Amniotic stem cell (primary cell): ENCODE measurements at places on chromosomes 2 and 18.

GRCh38 chr2:146762786-146763185, 1082.0 kb upstream of the ACVR2A start:
- DNase-seq: no peak

DNA sequence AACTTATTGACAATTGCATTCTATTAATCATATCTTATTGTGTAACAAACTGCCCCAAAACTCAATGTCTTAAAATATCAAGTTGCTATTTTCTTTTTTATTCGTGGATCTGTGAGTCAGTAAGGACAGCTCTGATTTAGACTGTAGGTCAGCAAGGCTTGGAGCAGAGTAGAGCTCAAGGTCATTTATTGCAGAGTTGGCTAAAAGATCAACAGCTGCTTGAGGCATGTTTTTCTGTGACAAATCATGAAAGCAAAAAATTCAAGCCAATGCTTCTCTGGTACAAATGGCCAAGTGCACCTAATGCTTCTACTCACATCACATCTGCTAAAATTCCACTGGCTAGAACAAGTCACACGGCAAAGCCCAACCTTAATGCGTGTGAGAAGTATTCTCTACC, 497.7 kb upstream of the LRATD1 start:
- no peak for DNase-seq

GRCh38 chr2:112482309-112483041, 519 bp downstream of the TTL start:
- DNase-seq: no peak

GRCh38 chr2:180075870-180076269, 68.8 kb upstream of the CWC22 start:
- DNase-seq: no peak

DNA sequence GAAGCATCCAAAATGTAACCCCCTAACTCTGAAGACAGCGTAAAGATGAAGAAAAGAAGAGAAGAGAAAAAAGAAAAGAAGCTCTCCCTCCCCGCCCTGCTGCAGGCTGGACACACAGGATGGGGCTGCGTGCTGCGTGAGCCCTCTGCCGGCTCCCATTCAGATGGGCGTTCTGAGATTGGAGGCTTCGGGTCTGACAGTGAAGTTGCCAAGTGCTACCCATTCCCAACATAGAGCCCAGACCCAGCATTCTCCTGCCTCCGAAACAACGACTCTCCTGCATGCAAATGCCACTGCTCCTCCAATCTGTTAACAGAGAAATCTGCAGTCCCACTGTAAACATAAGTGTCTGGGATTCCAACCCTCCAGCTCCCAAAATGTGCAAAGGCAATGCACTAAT, 234.9 kb downstream of the BCL11A start:
- DNase-seq: no peak

DNA sequence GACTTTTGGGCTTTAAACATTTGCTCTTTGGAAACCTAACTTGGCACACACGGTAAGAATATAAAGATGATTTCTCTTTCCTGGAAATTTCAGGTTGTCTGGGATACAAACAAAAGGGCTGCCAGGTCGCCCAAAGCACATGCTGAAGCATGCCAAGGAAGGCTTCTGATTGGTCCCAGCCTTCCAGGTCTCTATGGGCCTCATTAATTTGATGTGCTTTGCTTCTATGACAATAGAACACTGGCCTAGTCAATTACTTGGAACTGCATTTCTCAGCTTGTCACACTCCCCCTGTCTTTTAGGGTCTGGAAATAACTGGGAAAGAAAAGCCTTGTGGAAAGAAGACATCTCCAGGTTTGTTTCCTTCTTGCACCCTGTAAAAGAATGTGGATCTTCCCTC, 228.9 kb downstream of the ADCYAP1 start:
- DNase-seq: no peak

DNA sequence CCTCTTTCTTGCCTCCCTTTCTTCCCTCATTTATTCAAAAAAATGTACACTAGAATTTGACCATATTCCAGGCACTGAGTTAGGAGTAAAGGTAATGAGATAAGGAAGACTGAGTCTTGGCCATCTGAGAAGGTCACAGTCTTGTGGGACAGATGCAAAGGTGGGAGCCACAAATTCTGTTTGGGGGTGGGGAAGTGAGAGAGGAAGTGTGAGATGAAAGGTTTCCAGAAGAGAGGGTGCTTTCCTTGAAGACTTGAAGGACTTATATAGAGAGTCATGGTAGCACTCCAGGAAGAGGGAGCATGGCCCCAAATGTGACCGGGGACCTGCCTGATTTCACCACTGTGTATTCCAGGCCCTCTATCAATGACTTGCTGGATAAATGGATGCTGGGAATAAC, 320.6 kb downstream of the LPIN1 start:
- DNase-seq: no peak

- no peak for DNase-seq
These were observed 187.8 kb upstream of the COL3A1 start for GRCh38 chr2:188786368-188786841.

DNA sequence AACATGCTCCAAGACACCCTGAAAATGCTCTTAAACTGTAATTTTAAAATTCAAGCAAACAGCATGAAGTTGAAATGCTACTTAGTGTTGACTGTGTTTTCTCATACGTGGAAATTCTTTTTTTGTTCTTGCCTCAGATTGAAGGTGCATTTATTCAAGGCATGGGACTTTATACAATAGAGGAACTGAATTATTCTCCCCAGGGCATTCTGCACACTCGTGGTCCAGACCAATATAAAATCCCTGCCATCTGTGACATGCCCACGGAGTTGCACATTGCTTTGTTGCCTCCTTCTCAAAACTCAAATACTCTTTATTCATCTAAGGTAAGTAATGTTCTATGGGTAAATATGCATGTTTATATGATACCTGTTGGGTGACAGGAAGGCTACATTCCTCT, 82.7 kb downstream of the AOX1 start:
- no peak for DNase-seq

DNA sequence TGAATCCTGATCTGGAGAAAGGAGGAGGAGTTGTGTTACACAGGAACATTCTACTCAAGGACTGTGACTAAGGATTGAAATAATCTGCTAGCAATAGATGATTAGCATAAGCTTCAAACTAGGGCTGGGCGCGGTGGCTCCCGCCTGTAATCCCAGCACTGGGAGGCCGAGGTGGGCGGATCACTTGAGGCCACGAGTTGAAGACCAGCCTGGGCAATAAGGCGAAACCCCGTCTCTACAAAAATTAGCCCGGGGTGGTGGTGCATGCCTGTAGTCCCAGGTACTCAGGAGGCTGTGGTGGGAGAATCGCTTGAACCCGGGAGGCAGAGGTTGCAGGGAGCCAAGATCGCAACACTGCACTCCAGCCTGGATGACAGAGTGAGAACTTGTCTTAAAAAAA, 1.5 kb downstream of the TRMT61B start:
- no peak for DNase-seq
